ENCODE measurements at places on chromosomes 16 and 17.

- no peak for DNase-seq
Observed at GRCh38 chr16:8931859-8932258, 31.8 kb downstream of the USP7 start.

DNA sequence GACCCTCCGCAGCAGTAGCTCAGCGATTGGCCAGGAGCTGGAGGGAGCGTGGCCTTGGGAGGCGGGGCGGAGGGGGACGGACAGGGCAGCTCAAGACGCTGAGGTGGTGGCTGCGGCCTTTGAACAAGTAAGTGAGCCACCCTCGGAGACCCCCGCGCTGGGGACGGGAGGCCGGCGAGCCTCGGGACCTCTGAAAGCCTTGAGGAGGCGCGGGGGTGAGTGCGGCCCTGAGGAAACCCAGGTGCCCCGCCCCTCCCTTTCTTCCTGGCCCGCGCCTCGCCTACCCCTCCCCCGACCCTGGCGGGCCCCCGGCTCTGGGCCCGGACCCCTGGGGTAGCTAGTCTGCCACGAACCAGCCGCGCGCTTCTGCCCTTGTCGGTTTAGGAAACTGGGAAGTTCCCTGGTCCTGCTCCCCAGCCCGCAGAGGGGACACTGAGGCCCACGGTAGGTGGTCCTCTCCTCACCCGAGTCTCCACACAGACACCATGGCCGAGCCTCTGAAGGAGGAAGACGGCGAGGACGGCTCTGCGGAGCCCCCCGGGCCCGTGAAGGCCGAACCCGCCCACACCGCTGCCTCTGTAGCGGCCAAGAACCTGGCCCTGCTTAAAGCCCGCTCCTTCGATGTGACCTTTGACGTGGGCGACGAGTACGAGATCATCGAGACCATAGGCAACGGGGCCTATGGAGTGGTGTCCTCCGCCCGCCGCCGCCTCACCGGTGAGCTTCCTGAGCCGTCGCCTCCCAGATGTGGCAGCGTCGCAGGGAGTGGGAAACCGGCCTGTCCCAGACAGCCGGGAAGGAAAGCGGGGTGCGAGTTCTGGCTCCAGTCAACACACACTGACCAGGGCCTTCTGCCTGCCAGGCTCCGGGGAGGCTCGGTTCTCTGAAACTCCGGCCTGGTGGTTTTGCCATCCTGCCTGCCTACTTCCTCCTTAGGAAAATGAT, at the start of gene MAPK7:
Gene MAPK7, plus strand, starts transcription at position 83 of the 945 bp plus-strand sequence. Its CDS starts 403 bp downstream, at position 486.
- DNase-seq = peak; percentile 50

- DNase-seq = no peak
Observed at GRCh38 chr17:70172449-70172848, 3.1 kb downstream of the KCNJ2 start.

GRCh38 chr17:46908068-46908737, 14.8 kb upstream of the GOSR2 start:
- DNase-seq = no peak

GRCh38 chr17:39170109-39170508, 4.1 kb upstream of the ARL5C start:
- no peak for DNase-seq
